ENCODE measurements at places on chromosomes 4 and X.

DNA sequence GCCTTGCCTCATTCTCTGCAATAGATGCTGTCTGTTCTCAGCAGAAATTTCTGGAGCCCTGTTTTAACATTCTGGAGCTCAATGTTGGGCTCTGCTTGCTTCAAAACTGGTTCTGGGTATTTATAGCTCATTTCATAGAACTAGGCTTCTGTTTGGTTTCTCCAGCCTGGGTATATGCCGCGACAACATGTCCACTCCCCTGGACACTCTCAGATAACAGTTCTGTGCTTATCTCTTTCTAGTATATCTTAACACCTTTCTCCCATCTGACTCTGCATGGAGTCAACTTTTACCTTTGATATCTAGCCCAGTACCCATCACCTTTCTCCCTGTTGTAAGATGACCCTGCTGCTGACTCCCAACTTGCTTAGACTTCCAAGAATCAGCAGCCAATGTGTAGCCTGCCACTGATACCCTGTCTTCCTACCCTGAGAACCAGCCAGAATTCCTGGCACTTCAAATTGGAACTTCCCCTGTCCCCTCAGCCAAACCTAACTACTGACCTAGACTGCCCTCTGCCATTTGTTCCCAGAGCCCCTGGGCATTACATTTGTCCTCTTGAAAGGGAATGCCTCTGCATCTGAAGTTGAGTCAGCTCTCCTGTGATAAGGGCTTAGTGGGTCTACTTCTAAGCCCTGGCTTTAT is 20.6 kb downstream of the PAGE1 start:
- no peak for DNase-seq

- no peak for DNase-seq
Measured at GRCh38 chrX:29652484-29652883, 562.9 kb upstream of the MAGEB2 start.

- no peak for DNase-seq
Measured at GRCh38 chr4:183139058-183139750, 40.1 kb downstream of the WWC2 start.

DNA sequence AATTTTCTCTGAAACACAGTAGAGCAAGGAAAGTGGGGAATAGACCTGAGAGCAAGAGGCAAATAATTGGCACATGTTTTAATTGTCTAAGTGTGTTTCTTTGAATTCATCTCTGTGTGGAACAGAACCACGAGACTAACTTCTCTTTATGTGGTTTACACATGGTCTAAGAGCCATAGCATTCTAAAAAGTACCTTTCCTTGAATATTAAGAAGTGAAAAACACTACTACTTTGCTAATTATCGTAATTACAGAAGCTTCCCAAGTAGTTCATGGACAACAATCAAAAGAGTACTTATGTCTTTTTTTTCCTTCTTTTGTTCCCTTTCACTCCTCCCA is 2.9 kb upstream of the CYBB start:
- DNase-seq, result no peak

- DNase-seq, result no peak
Measured at GRCh38 chrX:20369468-20369867, 102.8 kb upstream of the RPS6KA3 start.
